ENCODE measurements at places on chromosomes 4 and X.
A peak's percentile ranks its signal among the peaks of the same experiment; 100 is the strongest.

DNA sequence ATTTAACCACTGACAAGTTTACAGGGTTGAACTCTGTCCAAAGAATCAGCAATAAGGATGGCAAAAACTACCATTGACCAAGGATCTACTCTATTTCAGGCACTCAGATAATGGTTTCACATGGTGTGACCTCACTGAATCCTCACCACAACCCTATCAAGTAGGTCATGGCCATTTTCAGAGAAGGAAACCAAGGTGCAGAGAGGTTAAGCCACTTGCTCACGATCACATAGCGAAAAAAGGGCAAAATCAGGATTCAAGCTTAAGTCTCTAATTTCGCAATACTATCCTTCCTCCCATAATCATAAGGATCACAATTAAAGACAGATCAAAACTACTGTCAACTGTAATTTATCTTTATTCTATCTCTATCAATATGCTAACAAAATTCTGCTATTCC, 191.0 kb upstream of the AFF2 start:
- DNase-seq: no peak

DNA sequence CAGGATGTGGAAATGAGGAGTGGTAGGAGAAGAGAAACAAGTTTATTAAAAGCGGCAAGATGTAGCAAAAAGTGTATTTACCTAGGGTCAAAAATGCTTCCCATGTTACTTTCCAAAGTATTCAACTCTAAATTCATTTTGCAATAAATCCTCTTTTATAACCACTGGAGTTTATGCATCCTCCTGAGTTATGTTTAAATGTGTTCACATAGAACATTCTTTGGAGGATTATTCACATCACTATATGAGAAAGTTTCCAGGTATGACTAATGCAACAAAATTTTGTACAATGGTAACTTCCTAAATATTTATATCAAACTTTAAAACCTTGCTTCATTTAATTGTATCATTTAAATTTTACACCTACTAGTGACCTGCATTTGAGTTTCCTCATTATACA, 870.6 kb upstream of the SLIT2 start:
- no peak for DNase-seq

DNA sequence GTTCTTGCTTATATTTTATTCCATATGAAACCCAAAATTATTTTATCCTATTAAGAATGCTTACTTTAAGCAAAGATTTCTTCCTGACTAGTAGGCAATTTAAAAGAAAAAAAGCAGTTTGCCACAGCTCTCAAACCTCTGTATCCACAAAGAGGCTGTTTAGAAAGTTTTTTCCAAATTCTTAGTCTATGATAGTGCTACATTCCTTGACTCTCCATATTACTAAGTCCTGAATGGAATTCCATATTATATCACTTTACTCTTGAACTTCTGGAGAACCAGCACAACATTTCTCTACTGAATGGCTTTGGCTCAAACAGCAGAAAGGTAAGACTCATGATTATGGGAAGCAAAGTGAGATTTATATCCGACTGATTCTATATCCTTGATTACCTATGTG, 8.3 kb downstream of the SLC10A6 start:
- DNase-seq: no peak

DNA sequence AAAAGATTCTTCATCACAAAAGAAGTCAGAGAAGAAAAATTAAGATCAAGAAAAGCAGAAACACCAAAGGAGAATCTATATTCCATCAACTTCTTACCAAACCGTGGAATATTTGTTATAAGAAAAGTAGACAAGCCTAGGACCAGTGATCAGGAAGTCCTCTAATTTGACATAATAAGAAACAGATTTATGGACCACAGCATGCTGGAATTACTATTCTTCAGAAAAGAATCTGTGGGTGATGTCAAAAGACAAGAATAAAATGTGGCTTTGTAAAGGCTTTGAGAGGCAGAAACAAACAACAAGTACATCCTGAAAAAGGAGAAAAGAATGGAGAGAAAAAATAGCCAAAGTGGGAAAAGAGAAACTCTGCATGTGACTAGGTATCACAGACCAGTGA, 123.3 kb downstream of the SLC10A7 start:
- DNase-seq: no peak

DNA sequence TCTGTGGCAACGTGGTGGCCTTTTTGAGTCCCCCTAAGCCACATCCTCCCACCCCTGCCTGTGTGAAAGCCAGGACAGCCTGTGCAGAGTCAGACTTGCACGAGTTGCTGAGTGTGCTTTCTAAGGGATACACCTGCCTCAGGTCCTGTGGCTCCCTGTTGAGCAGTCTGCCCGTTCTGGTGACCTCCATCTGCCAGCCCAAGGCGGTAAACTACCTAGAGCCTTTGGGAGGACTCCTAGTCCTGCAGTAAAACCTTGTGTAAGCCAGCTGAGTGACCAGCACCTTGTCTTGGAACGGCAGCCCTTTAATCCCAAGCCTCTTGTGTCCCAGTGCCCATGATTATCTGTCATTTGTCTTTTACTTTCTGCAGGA, 69.3 kb downstream of the NBDY start:
- DNase-seq: no peak

DNA sequence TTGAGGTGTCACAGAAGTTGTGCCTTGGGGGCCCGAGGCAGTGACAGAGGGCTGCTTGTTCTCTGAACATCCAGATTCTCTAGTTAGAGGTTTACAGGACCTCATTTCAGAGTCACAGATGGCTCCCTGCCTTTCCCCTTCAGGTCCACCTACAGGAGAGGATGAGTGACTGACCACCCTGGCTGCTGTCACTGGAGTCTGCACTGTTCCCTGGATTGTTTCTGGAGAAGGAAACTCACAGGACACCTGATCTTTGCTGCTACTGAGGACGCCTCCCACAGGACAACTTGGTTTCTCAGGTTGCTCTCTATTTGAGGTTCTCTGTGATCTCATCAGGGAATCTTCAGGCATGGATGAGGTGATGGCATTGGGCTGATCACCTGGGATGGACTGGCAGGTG, 58.3 kb downstream of the GPRIN3 start:
- no peak for DNase-seq

- DNase-seq: no peak
Observed at GRCh38 chr4:137559801-137560200, 27.5 kb upstream of the PCDH18 start.

DNA sequence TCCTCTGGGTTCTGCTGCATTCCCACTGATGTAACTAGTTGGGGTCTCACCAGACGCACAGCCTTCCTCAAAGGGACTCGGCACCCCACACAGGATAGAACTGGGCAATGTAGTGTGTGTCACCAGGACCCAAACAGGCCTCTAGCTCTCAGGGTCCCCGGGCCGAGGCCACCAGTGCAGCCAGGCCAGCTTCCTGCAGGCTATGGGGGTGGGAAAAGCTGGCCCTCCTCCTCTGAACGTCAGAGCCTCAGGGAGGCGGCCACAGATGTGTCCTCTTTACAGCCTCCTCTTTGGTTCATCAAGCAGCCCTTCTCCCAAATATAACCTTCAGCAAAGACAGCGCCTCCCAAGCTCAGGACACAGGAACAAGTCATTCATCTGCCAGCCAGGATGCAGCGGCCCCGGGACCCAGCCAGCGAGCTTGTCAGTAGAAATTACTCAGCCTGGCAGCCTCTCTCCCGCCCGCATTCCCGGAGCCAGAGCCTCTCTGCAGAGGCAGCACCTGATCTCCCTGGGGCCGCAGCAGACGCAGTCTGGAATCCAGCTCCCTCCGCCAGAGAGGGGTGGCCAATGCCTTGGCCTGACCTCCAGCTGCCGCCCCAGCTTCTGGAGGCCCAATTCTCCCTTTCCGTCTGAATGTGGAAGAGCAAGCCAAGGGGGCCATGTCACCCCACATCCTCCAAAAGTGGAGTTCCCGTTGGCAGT, 288.5 kb downstream of the FBXW7 start:
- no peak for DNase-seq

DNA sequence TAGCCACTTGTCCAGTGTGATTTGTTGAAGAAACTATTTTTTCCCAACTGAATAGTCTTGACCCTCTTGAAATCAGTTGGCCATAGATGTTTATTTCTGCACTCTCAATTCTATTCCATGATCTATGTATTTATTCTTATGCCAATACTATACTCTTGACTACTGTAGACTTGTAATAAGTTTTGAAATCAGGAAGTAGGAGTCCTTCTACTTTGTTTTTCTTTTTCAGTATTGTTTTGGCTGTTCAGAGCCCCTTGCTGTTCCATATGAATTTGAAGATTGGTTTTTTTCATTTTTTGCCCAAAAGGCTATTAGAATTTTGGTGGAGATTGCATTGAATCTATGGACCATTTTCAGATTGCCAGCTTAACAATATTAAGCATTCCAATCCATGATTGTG, 10.2 kb downstream of the SAP30 start:
- DNase-seq: no peak

DNA sequence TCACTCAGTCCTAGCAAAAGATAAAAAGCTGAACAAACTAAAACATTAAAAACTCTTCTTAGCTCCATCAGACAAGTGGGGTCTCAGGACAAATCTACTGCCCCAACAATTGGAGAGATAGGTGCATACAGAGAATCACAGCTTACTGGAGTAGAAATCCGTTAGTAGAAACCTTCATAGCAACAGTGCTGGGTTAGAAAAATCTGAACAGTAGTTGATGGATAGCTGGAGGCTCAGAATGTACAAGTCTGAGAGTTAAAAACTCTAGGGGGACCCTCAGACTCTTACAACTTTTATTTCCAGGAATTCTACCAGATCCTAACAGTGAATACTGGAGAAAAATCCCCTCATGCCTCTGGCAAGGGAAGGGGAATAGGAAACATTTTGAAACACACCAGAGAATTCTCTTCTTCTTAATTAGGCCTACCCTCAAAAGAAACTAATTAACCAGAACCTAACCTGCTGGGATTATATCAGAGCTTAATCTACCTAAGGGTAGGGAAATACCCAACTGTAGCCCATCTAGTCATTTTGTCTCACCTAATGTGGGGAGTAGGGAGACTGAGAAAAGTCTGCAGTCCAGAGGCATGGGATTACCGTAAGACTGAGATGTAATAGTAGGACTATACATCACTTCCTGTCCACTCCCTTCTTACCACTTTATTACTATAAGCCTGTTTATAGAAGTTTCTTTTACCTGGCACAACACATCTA, 165.0 kb upstream of the CTSO start:
- DNase-seq: no peak

GRCh38 chr4:95093936-95094929, 336.5 kb downstream of the BMPR1B start:
- DNase-seq: no peak

- no peak for DNase-seq
Observed at GRCh38 chr4:42673082-42673425, 16.1 kb upstream of the ATP8A1 start.

- DNase-seq: peak; percentile 62
Observed at GRCh38 chrX:47623540-47624027, 3.9 kb upstream of the SYN1 start.

- no peak for DNase-seq
Observed at GRCh38 chr4:22645481-22646182, 47.1 kb upstream of the GBA3 start.

- DNase-seq: no peak
Observed at GRCh38 chr4:119000400-119000799, 111.7 kb downstream of the SYNPO2 start.

- DNase-seq: no peak
Observed at GRCh38 chr4:183773790-183774189, 114.7 kb downstream of the TRAPPC11 start.

DNA sequence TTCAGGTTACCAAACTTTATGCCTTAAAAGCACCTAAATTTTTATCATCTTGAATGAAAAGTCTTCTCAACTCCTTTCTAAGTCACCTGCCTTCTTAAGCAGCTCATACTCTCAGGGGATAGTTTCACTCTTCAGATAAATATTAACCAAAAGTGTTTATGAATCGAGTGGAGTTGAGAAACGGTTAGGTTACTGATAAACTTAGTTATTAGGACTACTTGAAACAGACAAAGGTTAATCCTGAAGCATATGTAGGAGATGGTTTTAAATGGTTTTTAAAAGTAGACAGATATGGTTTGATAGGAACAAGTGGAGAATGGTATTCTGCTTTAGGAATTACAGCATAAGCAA, 32.8 kb downstream of the CLDN22 start:
- DNase-seq: no peak

GRCh38 chr4:77031544-77031943, 44.2 kb downstream of the CCNI start:
- DNase-seq: no peak

- DNase-seq: peak; percentile 14
Observed at GRCh38 chr4:4805887-4806286, 53.6 kb upstream of the MSX1 start.

GRCh38 chr4:154467886-154468285, 23.7 kb downstream of the DCHS2 start:
- no peak for DNase-seq

GRCh38 chr4:152342293-152342692, 193.6 kb downstream of the FBXW7 start:
- no peak for DNase-seq

DNA sequence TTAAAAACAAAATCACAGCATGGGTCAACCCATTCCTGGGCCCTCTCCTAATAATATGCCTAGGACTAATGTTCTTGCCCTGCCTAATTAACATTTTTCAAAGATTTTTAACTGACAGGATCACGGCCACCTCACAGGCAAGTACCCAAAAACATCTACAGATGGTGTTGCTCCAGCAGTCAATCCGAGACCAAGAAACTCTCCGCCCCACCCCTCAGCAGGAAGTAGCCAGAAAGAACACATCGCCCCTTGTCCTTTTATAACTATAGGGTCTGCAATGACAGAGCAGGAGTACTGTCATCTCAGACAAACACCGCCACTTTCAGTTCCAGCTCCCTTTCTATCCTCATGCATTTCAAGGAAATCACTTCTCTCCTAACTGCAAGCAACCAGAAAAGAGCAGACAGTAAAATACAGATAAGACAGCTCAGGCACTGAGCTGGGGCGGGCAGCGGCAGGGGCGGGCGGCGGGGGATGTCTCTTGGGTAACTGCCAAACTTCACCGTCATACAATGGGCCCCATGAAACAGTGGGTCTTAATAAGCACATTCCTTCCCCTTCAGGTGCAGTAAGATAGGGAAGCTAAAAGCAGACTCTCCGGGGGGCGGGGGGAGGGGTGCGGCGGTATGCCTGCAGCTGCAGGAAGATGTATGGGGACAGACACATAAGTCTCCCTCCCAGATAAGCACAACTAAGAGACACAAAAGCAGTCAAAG, 67.4 kb downstream of the ZNF182 start:
- DNase-seq: no peak

GRCh38 chr4:67861513-67861912, 22.3 kb downstream of the TMPRSS11D start:
- no peak for DNase-seq

- DNase-seq: no peak
Observed at GRCh38 chrX:31323658-31324057, 251.8 kb upstream of the FTHL17 start.
